Regular cardiac myocyte (primary cell): ENCODE measurements at places on chromosomes 1 and 21. TPM values are rescaled to one million over a fixed set of nuclear protein-coding genes. Genes with fewer than 3 reads are reported as not detected.

C1orf56 gene
- 1.5 and 1.7 TPM in 2 replicates for total RNA-seq

SMG5 gene
- 47.6 and 48.1 TPM in 2 replicates for total RNA-seq

C1orf216 gene
- 16.1 and 20.7 TPM in 2 replicates for total RNA-seq

BTF3L4 gene
- total RNA-seq, result 63.6 and 68.5 TPM in 2 replicates

MTFR1L gene
- 35.0 and 39.9 TPM in 2 replicates for total RNA-seq
